ENCODE measurements at places on chromosomes 3 and 15.

DNA sequence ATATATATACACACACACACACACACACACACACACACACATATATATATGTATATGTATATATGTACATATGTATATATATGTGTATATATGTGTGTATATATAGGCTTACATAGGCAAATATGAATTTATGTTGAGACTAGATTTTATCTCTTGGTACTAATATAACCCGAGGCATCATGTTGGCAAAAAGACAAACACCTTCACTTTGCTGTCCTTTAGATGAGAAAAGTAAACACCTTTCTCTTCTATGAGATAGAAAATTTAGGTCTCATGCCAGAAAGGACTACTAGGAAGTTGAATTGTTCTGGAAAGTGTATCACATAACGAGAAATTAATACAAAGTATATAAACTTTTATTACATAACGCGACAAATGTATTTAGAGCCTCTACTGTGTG is 19.6 kb upstream of the LEO1 start:
- no peak for DNase-seq

DNA sequence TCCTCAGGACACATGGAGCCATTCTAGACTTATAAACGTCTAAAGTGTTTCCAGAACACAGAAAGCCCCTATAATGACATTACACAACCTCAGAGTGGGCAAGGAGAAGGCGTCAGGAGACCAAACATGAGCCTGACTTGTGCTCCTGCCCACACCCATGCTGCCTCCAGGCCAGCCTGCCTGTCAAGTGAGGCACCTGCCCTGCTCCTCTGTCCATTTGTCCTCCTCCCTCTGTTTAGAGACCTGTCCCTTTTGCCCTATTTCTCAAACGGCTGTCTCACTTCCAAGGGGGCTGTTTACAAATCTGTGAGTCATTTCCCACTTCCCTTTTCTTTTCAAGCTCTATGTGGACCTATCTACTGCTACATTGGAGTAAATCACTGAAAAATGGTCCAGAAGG is 21.0 kb downstream of the ZDHHC3 start:
- no peak for DNase-seq

DNA sequence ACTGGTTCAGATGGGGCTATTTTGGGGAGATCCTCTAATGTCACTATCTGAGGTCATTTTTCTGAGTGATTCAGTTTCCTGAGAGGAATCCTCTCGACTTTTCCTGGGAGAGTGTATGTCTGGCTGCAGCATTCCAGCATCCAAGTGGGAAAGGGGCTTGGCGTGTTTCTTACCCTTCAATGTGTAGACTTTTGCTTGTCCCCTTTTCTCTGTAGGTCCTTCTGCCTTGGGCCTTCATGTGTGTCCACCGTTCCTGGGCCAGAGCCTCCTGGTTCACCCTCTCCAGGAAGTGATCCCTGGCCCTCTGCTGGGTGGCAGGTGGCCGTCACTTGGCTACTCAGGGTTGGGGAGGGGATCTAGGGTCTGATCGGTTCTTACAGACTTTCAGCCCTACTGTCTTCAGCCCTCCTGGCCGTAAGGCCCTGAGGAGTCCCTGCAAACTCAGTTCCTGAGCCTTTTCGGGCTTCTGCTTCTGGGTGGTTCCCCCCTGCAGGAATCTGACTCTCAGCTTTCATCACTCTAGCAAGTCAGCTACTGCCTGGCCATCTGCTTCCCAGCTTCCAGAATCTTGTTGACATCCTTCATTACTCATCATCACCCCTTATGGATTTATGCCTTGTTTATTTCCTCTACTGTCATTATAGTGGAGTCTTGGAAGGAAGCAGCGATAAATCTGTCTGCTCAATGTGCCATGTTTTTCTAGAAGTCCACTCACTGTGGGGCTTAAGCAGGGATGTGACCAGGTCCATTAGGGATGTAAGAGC is 36.5 kb downstream of the GOLGA6L10 start:
- no peak for DNase-seq

DNA sequence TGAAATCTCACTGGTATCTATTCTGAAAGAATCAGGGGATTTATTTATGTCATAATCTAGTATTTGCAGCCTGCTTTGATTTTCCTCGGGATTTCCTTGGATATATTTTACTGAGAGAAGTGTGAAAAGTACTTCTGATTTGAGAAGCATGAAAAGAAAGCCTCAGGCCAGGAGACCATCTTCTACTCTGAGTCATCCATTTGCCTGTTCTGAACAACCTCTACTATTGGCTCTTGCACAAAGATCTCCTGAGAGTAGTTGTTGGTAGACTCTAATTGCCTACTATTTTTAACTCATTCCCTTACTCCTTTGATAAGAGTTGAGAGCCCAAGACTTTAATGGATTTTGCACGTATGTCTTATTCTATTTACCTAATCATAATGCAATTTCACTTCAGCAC is 318.9 kb downstream of the BCHE start:
- DNase-seq, result no peak

GRCh38 chr3:157113832-157114505 is 46.0 kb downstream of the CCNL1 start:
- DNase-seq, result no peak
